ENCODE measurements at places on chromosomes 4 and X.

DNA sequence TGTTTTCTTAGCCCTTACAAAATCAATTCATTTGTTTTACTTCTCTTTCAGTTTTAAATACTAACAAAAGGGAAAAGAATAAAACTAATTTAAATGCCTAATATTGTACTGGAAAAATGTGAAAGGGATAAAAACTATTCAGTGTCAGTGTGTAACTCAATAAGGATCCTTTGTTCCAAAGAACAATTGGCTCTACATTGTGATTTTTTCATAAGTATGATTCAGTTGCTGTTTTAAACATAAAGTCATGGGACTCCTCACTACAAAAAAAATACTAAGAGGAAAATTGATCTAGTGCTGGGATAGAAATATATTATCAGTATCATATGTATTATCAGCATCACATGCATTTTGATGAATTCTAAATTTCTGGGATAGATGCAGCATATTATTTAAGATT lies 199.4 kb upstream of the TRAM1L1 start:
- no peak for DNase-seq

- DNase-seq, result no peak
Observed at GRCh38 chr4:66640233-66640990, 904.9 kb downstream of the CENPC start.

GRCh38 chrX:130778773-130779172 lies 124.2 kb downstream of the ENOX2 start:
- DNase-seq, result no peak

DNA sequence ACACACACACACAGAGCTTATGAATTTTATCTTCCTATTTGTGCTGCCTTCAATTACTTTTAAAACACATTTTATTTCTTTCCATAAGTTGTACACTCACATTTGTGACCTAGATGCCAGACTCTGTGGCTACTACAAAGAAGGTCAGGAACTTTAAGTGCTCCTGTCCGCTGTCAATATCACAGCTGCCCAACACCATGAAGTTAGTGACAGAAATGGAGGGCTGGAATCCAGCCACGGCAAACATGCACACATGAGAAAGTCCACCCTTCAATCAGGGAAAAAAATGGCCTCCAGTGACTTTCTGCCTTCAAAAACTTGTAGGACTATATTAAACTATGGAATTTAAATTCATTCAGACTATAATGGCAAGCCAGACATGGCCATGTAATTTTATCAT lies 334.4 kb upstream of the FSTL5 start:
- DNase-seq, result no peak

GRCh38 chrX:110955706-110956105 lies 140.3 kb upstream of the PAK3 start:
- DNase-seq, result no peak

GRCh38 chr4:161525121-161525520 lies 638.7 kb downstream of the FSTL5 start:
- no peak for DNase-seq

GRCh38 chr4:144347121-144347520 lies 206.6 kb upstream of the GYPA start:
- no peak for DNase-seq

DNA sequence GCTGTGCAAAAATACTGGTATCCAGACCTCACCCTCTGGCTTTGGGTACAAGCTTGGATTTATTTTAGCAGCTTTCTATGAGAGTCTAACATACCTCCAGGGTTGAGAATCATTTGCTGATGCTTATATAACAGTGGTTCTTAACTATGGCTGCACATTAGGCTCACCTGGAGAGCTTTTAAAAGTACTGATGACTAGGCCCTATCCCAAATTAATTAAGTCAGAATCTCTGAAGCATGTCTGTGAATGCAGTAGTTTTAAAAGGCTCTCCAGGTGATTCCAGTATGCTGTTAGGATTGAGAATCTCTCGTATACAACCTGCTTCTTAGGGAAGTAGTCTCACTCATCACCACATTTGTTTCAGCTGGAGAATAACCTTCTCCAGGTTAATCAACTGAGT lies 99.2 kb downstream of the PDHA2 start:
- no peak for DNase-seq

DNA sequence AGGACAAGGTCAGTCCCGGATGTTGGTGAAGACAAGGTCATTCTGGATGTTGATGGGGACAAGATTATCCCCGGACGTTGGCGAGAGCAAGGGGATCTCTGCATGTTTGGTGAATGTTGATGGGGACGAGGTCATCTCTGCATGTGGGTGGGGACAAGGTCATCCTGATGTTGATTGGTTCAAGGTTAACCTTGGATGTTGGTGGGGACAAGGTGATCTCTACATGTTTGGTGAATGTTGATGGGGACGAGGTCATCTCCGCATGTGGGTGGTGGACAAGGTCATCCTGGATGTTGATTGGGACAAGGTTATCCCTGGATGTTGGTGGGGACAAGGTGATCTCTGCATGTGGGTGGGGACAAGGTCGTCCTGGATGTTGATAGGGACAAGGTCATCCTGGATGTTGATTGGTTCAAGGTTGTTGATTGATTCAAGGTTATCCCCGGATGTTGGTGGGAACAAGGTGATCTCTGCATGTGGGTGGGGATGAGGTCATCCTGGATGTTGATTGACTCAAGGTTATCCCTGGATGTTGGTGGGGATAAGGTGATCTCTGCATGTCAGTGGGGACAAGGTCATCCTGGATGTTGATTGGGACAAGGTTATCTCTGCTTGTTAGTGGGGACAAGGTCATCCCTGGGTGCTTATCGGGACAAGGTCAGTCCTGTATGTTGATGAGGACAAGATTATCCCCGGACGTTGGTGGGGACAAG lies 28.8 kb upstream of the PLCXD1 start:
- DNase-seq, result no peak

DNA sequence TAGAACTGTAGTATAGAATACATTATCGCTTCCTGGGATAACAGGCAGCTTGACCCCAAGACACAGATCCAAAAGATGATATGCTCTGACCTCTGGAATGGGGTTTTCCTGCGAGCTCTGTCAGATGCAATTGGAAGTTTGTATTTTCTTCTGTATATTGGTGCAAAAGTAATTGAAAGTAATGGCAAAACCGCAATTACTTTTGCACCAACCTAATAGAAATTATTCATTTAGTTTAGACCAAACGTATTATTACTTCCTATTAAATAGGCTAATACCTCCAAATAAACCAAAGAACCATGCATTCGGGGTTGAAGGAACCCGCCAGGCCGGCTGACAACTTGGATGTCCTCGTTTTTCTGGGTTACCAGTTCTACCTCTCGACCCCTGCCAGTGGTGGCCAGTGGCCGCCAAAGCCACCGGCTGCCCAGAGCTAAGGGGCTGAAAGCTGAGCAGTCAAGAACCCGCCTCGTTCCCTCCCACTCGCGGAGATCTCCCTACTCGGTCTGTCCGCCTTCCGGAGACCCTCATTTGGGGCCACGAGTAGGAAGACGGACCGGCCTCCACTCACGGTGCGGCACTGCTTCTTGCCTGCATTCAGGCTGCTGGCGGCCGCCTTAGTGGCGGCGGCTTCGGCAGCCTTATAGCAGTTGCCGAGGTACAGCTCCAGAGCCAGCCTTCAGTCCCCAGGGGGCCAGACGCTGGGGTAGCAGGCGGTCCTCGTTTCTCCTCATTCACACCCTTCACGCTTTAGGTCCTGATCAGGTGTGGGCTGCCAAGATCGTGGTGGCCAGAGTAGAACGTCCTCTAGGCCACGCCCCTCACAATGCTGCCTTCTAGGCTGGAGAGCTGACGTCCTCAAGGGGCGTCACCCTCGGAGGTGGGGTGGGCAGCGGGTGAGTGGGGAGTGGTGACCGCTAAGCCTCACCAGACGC lies 121.9 kb downstream of the RBMX2 start:
- DNase-seq, result no peak

GRCh38 chrX:153723351-153724251 lies 586 bp downstream of the BCAP31 start:
- DNase-seq, result no peak

DNA sequence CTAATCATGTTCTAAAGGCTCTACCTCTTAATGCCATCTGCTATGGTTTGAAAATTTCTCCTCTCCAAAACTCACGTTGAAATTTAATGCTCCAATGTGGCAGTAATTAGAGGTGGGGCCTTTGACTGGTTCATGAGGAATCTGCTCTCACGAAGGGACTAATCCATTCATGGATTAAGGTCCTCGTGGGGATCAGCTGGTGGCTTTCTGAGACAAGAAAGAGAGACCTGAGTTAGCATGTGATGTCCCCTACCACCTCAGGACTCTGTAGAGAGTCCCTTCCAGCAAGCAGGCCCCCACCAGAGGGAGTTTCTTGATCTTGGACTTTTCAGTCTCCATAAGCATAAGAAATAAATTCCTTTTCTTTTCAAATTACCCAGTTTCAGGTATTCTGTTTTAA lies 65.3 kb downstream of the WDFY3 start:
- DNase-seq, result no peak

- DNase-seq, result no peak
Observed at GRCh38 chr4:41267997-41268396, 11.3 kb downstream of the UCHL1 start.

DNA sequence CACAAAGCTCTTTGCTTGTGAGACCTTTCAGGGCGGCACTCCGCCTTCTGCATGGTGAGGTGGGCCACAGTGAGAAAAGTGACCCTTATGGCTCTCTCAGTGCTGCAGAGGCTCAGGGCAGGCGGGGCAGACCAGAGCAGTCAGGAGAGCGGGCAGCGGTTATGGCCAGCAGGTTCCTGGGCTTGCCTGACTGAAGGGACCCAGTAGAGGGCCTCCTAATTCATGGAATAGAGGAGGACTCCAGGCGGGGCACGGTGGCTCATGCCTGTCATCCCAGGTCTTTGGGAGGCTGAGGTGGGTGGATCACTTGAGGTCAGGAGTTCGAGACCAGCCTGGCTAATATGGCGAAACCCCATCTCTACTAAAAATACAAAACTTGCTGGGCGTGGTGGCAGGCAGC lies 91.4 kb downstream of the CLNK start:
- no peak for DNase-seq

DNA sequence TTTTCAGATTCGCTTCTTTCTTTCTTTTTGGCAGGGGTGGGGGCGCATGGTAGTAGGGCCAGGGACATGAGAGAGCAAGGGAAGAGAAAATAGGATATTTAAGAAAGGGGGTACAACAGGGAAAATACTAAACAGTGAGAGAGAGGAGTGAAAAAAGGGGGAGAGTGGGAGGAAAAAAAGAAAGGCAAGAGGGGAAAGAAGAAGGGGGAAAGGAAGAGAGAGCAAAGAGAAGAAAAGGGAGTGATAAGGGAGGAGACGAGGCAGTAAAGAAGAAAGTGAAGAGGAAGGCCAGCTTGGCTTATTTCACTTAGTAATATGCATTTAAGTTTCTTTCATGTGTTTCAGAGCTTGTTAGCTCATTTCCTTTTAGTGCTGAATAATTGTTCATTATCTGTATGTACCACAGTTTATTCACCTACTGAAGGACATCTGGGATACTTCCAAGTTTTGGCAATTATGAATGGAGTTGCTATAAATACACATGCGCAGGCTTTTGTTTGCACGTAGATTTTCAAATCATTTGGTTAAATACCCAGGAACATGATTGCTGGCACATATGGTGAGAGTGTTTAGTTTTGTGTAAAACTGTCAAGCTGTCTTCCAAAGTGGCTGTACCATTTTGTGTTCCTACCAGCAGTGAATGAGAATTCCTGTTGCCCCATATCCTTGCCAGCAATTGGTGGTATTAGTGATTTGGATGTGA lies 37.3 kb downstream of the CASP6 start:
- DNase-seq, result no peak

DNA sequence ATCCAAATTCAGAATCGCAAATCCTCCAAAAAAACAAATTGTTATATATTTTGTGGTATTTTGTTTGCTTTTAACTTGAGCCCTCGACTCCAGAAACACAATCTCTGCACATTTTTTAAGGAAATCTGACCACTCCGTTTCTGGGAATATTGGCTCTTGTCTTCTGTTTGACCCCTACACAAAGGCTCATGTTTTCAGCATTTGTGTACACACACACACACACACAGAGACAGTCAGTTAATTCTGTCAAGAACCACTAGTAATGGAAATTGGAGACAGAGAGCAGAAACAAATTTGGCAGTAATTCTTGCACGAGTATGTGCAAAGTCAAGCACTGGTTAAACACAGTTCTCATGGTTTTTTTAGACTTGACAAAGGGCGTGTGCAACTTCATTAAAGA lies 115.4 kb downstream of the AFAP1 start:
- DNase-seq, result no peak

DNA sequence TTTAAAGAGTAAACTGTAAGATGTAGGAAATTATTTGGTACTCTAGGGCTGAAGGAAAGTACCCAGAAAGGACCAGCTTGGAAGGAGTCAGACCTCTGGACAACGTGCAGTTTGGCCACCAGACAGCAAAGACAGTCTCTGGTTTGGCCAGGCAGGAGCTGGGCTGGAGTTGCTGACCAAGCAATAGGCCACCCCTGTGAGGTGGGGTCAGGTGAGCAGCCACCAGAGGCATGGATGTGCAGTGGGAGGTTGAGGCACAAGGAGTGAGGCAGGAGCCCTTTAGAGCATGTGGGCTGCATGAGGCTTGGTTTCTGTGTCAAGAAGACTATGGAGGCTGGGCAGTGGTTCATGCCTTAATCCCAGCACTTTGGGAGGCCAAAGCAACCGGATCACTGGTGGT lies 17.7 kb upstream of the MRFAP1 start:
- no peak for DNase-seq

- DNase-seq, result no peak
Observed at GRCh38 chr4:54784161-54784671, 126.5 kb downstream of the KIT start.

GRCh38 chr4:95231681-95232080 lies 317.1 kb downstream of the UNC5C start:
- no peak for DNase-seq

DNA sequence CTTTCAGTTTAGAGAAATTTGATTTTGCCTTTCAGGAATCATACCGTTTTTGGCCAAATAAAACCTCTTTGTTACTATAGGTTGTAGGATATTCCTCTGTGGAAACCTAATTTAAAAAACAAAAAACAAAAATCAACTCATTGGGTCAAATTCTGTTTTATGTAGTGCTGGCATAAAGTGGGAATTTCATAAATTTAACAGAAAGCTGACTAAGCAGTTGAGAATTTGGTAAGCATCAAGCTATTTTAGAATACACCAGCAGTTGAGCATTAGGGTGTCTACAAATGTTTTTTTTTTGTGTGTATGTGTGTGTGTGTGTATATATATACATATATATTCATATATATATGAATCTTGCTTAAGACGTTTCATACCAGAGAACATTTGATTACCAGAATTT lies 47.4 kb downstream of the C4orf33 start:
- DNase-seq, result no peak

DNA sequence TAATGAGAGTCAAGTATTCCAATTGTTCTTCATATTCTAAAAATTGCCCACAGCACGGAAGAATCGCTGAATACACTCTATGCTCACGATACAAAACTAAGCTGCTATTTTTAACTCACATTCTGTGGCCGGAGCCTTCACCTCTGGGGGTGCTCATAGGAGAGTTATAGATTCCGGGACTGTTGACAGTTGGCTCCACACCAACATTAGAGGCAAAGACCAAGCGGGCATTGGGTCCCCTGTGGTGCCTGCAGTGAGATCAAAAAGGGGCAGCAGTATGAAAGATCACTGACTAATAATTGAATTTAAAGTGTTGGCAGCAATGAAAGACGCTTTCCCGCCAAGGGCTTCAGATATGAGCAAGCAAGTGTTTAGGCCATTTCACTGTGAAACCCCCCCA lies 146.0 kb downstream of the TMEM144 start:
- DNase-seq, result no peak
